MCF 10A (cell line): ENCODE measurements at places on chromosomes 4 and X.

DNA sequence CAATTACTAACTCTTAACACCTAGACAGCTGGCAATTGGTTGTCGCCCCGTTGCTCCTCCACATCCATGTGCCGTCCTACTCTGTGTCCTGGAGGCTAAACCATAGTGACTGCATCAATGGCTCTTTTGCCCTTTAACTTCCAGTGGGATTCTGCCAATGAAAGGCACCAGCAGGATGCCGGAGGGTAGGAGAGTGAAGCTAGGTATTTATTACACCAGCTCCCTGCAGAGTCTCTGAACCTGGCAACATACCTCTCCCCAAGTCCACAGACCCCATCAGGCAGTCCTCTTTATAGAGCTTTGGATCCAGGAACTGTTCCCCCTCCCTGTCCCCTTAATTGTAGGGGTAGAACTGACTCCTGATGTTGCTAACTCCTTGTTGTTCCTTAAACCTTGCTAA lies 426.8 kb downstream of the HNRNPD start:
- DNase-seq = no peak

- peak; percentile 2 for DNase-seq
Observed at GRCh38 chrX:7028246-7028645, 119.3 kb upstream of the STS start.

GRCh38 chrX:9885150-9885549 lies 82.0 kb upstream of the CLDN34 start:
- peak; percentile 78 for DNase-seq

DNA sequence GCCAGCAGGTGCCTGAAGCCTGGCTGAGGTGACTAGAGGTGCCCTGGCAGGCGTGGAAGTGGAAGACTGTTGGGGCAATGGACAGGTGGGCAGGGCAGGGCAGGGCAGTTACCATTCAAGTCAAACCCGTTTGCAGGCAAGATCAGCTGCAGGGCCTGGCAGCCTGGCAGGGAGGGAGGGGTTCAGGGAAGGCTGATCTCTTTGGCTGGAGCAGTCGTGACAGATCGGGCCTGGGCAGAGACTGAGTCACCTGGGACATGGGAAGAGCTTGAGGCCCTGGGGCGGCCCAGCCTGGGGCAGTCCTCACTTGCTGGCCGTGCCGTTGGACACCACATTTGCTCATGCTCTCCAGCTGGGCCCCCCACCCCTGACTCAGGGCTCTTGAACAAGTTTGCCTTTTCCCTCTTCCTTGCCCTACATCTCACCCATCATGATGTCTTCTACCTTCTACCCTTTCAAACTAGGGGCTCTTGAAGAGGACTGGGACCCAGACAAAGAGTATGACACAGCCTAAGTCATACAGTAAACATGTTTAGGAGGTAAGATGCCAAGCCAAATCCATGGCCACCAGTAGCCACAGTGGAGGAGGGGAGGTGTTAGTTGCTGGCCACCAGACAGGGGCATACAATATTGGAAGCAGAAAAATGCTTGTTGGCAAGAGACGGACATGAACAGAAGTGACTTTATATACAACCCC lies 2.0 kb upstream of the ZNF185 start:
- peak; percentile 33 for DNase-seq

- DNase-seq = no peak
Observed at GRCh38 chr4:71141125-71141524, 147.7 kb downstream of the DCK start.

DNA sequence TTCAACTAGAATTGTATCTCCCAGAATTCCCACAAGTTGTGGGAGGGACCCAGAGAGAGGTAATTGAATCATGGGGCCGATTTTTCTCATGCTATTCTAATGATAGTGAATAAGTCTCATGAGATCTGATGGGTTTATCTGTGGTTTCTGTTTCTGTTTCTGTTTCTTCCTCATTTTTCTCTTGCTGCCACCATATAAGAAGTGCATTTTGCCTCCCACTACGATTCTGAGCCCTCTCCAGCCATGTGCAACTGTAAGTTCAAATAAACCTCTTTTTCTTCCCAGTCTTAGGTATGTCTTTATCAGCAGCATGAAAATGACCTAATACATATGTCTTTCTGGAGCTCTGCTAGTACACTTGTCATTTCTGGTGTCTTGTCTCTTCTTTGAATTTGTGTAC lies 22.1 kb upstream of the OR13H1 start:
- no peak for DNase-seq
